KBM-7 (cell line): ENCODE measurements at places on chromosomes 3 and 15.

GRCh38 chr3:136904746-136905145 lies 42.7 kb downstream of the NCK1 start:
- DNase-seq: no peak

GRCh38 chr15:83970295-83970890 lies 265.2 kb upstream of the GOLGA6L4 start:
- no peak for DNase-seq

- no peak for DNase-seq
These were observed 52.5 kb downstream of the TP63 start for GRCh38 chr3:189683546-189684255.

DNA sequence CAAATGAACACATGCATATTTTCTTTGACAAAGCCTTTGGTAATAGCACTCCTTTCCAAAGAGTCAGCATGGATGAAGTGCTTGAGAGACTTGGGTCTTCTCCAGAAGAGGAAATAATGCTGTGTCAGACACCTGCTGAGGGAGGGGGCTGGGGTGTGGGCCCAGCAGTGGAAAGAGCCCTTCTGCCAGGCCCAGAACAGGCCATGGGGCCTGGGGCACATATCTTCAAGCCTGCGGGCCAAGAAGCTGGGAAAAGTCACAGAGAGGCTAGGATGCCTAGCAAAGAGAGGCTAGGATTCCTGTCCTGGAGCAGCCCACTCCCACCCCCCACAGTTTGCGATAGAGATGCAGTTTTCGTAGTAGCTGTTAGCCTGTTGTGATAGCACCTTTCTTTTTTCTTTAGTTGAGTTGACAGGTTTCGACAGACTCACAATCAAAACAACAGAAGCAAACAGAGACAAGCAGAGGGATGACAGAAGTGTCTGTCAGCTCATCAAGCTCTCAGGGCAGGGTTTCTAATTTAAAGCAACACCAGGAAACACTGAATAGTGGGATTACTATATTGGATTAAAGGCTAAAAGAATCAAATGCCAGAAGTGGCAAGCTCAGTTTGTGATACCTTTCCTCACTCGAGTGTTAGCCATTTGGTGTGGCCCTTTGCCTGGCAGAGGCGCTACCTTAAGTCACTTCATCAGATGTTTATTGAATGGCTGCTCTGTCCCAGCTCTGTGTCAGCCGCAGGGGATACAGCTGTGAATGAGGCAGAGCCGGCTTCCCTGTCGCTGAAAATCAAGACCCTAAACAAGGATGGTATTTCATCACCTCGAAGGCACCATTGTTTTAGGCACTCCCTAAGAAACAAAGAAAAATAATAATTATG lies 19.0 kb downstream of the CMTM7 start:
- no peak for DNase-seq

DNA sequence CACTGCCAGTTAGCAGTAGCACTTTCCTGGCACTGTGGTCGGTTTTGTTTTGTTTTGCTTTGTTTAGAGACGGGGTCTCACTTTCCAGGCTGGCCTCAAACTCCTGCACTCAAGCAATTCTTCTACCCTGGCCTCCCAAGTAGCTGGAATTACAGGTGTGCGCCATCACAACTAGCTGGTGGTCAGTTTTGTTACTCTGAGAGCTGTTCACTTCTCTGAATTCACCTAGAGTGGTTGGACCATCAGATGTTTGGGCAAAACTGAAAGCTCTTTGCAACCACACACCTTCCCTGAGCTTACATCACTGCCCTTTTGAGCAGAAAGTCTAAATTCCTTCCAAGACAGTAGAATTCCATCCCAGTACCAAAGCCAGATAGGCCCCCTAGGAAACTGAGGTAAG lies 22.6 kb downstream of the CLDN18 start:
- no peak for DNase-seq

DNA sequence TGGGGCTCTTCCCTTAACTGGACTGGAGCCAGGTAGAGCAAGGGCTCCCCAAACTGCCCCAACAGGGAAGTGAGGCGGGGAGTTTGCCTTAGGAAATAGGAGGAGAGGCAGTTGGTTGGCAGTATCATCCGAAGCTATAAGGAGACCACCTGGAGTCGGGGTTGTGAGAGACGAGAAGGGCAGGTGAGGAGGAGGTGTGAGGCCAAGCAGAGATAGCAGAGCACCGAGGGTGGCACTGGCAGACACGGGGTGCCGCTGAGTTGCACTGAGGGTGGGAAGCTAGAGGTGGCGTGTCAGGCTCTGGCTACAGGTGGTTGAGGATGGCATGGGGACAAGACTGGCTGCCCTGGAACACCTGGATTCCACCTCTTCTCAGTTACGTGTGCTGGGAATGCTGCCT lies 17.2 kb downstream of the RASGRF1 start:
- no peak for DNase-seq

GRCh38 chr3:189948724-189949045 lies 172.0 kb downstream of the P3H2 start:
- no peak for DNase-seq

GRCh38 chr3:4751502-4752101 lies 227.6 kb upstream of the BHLHE40 start:
- peak; percentile 60 for DNase-seq

- no peak for DNase-seq
These were observed 245.6 kb downstream of the ADAMTS17 start for GRCh38 chr15:100096248-100096600.

GRCh38 chr15:89946681-89947299 lies 34.0 kb upstream of the ARPIN start:
- no peak for DNase-seq

GRCh38 chr15:97874139-97874538 lies 86.4 kb upstream of the ARRDC4 start:
- DNase-seq: no peak

GRCh38 chr3:100563652-100564211 lies 45.7 kb upstream of the ADGRG7 start:
- DNase-seq: no peak

DNA sequence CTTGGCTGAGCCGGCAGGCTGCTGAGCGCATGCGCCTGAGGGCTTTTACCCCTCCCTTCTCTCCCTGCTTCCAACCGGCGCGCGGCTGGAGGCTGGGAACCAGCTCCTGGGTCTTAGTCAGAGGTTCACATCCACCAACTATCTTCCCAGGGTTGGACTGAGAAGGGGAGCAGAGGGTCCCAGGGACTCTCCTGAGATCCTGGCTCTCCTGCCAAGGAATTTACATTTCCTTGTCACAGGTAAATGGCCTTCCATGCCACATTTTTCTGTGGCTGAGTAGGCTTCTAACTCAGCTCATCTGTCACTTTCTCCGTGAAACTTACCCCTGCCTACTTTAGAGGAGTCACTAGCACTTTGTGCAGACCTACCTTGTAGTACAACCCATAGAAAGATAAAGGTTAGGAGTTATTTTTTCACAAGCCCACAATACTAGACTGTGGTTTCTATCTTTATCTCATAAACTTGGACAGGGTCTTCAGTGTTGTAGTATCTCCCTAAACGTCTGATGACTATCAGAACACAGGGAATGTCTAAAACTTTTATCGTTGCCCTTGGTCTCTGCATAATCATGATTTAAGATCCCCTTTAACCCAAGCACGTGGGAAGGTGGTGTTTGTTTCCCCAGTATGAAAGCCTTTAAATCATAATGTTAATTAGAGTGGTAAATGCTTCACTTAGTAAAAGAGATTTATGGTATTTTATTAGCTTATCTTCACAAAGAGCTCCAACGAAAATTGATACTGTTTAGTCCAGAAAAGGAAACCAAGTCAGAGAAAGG lies 638 bp upstream of the TBC1D5 start:
- no peak for DNase-seq

- no peak for DNase-seq
These were observed 228.1 kb upstream of the FEZF2 start for GRCh38 chr3:62601238-62602070.

DNA sequence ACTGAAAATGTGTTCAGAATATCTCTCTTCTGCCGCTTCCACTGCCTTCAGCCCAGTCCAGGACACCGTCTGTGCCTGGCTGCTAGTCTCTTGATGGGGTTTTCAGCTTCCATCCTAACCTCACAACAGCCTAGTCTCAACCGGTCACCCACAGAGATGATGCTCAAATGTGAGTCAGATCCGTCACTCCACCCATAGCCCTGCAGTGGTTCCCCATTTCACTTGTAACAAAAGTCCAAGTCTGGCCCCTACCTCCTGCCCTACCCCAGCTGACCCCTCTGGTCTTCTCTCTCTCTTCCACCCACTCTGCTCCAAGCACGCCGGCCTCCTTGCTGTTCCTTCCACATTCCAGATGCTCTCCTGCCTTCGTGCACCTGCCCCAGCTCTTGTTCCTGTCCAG lies 68.1 kb downstream of the PPARG start:
- no peak for DNase-seq

DNA sequence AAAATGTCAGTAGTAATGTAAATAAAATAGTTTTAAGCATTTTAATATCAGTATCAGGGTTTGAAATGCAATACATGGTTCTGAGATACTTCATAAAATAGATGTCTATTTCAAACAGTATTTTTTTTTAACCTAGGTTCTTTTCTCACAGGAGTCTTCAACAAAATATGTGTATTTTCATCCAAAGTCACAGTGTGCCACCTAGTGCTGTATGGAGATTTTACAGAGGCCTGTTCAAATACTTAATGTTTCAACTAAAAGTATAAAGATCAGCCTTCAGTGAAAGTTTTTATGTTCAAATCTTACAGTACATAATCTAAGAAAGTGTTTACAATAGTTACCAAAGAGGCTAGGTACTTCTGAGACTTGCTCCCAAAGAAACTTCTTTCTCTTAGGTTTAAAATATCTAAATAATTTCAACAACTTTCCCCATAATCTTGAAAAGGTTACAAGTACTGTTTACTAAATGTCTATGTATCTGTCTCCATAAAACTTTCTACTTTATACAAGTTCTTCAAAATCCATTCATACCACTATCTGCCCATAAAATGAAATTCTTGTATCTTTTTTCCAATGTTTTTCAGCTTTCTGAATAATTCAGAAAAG lies 38.3 kb downstream of the SCAPER start:
- DNase-seq: peak; percentile 58

DNA sequence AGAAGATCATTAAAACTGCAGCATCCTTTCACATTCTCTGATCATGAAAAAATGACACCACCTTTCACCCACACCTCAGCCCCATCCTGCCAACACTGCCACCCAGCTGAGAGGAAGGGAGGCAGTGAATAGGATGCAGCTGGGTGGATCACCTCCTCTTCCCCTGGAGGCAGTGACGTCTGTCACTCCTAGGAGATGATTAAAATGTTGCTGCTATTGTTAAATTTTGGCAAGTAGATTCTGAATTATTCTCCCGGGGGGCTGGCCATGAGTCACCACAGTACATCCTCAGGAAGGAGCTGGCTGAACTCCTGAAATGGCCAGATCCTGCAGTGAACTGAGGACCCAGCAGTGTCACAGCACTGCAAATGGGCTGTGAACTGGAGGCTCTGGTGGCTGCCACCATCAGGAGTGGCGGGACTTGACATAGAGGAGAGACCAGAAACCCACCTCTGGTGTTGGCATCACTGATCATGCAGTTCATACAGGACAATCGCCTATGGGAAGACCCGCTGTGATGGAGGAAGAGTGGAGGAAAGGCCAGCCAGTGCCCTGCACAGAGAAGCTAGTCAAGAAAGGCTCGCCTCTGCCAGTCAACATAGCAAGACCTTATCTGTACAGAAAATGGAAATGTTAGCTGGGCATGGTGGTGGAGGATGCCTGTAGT lies 199.1 kb downstream of the FAM43A start:
- DNase-seq: no peak

DNA sequence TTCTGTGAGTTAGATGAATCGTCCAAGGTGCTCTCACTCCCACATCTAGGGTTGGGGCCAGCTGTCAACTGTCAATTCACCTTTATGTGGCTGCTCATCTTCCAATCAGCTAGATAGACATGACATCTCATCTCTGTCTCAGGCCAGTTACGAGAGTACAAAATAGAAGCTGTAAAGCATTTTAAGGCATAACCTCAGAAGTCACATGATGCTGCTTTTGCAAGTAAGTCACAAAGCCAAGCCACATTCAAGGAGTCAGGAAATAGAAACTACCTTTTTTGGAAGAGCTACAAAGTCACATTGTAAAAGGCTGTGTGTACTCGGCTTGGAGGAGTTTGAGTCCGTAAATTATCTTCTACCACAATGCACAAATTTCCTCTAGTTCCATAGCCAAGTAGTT lies 5.1 kb upstream of the CCR1 start:
- no peak for DNase-seq

GRCh38 chr15:82393671-82394070 lies 35.9 kb upstream of the GOLGA6L9 start:
- DNase-seq: no peak

DNA sequence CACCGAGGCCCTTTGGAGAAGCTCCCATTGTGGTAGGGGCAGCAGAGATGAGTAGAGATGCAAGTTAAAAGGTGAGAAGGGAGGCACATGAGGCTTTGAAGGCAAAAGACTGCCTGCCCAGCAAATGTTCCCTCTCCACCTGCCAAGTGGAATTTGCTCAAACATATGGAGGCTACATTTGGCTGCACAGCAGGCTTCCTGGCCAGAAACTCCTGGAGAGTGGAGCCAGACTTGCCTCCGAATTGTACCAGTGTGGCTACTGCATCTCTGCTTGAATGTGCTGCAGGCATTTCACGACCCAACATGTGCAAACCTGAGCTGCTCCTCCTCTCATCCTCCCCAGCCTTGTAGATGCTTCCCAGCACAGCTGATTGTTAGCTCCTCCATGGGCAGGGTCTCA lies 229.2 kb downstream of the ZNF621 start:
- no peak for DNase-seq

DNA sequence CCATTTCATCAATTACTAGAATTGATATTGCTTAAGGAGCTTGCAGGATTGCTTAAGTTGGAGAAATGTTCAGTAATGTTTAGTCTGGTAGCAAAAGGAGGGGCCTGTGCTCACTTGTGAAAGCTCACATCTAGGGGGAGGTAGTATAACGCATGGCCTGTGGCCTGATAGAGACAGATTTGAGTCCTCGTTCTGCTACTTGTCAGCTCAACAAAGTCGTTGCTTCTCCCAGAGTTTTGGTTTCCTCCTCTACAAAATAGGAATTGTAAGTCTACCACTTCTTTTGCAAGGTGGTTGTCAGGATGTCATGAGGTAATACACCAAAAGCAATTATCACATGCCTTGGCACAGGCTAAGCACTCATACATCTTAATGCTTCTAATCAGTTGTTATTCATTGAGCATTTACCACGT lies 1.3 kb downstream of the ST3GAL6 start:
- DNase-seq: peak; percentile 25

DNA sequence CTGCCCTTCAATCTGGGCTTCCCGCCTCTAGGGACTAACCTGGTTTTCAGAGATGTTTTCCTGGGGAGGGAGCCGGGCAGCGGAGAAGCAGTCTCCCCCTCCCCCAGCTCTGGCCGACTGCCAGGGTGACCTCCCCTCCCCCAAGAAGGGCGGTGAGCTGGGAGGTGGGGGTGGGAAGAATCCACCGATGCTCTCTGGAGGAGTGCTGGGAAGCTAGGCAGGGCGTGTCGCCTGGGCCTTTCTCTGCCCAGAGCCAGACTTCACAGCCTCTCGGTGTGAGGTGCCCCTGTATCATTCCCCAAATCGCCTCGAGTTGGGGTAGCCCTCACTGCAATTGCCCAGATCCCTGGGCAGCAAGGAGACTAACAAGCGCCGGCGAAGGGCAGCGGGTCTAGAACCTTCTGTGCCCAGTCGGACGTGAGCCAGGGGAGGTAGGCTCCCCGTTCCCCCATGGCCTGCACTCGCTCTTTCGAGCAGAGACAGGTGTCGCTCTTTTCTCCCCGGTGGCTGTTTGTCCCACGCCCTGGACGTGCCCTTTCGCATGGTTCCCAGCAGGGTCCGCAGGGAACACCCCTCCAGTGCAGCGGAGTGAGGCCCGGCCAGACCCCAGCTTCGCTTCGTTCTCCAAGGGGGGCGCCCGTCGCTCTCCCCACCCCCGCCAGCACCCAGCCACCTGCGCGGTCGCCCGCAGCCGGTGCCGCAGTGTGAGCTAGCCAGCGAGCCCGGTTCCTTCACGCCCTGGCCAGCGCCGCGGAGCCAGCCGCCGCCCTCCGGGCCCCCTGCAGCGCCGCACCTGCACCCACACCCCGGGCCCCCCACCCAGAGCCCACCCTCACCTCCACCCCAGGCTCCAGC lies 1.1 kb downstream of the RAB6B start:
- DNase-seq: no peak
